ENCODE measurements at places on chromosomes 3 and 15. TPM values are rescaled to one million over a fixed set of nuclear protein-coding genes. Genes with fewer than 3 reads are reported as not detected.
A peak's percentile ranks its signal among the peaks of the same experiment; 100 is the strongest.

- DNase-seq = no peak
Observed at GRCh38 chr3:197336348-197336747, 37.9 kb upstream of the DLG1 start.

Gene PLA2G4E
- total RNA-seq = not detected

GRCh38 chr3:48402281-48402732, 27.6 kb downstream of the PLXNB1 start:
- DNase-seq = peak; percentile 82

DNA sequence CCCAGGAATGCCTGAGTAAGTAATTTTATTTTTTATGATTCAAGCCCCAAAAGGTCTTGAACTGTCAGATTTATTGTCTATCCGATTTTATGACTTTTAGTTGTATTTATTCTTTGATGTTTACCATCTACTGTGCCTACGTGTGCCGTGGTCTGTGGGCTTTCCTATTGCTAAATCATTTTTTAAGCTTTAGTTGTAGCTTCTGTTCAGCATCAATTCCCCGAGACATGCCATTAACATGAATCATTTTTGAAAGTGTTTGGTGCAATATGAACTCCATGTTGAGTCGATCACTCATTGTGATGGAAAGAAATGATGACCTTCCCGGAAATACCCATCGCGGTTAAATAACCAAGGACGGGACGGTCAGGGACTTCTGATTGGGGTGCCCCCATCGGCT, 268.7 kb upstream of the THRB start:
- peak; percentile 3 for DNase-seq

GRCh38 chr3:33956206-33956605, 157.8 kb downstream of the PDCD6IP start:
- no peak for DNase-seq

DNA sequence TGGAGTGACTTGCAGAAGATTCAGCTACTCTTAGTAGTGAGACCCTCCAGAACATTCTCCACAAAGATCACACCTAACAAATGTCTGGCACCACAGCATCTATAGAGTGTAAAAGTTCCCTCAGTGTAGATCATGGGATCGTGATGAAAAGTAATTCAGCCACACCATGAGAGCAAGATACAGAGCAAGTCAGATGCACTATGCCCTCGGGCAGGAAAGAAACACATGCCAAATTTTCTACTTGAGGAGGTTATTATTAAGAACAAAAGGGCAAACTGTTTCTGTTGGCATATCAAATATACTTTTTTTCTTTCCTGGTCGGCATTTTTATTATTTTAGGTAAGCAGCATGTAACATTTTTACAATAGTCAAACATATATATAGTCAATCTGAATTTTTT, 44.8 kb upstream of the SNTN start:
- DNase-seq = no peak

GRCh38 chr3:172968646-172969045, 172.4 kb downstream of the SPATA16 start:
- DNase-seq = no peak

DNA sequence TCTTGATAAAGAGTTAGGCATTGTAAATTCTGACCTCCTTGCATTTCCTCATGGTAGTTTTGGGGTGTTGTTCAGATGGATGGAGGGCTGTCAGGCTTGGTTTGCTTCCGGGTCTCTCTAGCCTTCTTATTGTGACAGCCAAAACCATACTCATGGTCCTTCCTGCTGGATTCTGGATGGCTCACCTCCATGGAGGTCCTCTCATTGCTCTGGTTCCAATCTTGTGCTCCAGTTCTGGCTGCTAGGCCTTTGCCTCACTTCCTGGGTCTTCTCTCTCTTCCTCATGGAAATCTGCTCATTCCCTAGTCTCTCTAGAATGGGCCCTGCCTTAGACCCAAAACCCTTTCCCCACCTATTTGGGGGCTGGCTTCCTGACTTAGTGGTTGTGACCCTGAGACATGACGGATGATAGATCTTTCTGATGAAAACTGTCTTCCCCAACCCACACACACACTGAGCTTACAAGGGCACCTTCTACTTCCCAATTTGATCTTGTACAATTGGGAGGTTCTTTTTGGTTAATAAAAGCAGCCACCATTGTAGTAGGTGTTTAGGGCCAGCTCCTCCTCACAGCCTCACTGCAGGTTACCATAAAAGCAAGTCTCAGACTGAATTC, 66.2 kb upstream of the XCR1 start:
- DNase-seq = no peak

Gene RBP2
- total RNA-seq = not detected

DNA sequence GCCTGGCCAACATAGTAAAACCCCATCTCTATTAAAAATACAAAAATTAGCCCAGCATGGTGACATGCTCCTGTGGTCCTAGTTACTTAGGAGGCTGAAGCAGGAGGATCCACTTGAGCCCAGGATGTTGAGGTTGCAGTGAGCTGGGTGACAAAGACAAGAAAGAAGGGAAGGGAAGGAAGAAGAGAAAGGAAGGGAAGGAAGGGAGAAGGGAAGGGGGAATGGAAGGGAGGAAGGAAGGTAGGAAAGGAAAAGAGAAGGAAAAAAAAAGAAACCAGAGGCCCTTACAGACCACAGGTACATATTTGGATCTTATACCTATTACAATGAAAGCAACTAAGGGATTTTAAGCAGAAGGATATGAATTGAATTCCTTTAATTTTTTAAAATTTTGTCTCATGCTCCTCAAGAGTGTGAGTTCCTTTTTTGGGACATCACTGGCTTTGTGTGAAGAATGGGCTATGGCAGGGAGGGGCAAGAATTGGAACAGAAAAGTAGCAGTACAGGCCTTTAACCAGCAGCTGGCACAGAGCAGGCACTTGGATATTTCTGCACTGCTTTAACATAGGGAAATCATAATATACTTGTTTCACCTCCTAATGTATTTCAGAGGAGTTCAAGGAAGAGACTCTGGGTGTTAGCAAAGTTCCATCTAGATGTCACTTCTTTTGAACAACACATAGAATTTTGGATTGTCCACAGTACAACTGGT, 7.9 kb downstream of the RAB27A start:
- no peak for DNase-seq

DNA sequence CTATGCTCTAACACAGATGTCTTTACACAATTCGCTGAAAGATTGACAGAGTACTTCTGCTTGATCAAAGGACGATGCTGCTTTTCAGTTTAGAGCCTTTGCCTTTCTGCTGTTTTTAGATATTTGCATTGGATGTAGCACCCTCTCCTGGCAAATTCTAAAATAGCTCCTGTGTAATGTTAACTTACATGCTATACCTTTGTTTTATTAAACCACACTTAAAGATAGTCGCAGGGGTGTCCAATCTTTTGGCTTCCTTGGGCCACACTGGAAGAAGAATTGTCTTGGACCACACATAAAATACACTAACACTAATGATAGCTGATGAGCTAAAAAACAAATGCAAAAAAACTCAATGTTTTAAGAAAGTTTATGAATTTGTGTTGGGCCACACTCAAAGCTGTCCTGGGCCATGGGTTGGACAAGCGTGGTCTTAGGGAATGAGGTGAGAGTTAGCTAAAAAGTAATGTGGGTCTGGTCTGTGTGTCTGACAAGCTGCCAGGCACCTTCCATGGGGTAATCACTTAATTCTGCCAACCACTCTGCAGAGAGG, 62.9 kb downstream of the ATG7 start:
- DNase-seq = peak; percentile 79

GRCh38 chr15:83955806-83956265, 279.7 kb upstream of the GOLGA6L4 start:
- no peak for DNase-seq

GRCh38 chr15:42691308-42691707, 45.6 kb downstream of the CDAN1 start:
- no peak for DNase-seq

DNA sequence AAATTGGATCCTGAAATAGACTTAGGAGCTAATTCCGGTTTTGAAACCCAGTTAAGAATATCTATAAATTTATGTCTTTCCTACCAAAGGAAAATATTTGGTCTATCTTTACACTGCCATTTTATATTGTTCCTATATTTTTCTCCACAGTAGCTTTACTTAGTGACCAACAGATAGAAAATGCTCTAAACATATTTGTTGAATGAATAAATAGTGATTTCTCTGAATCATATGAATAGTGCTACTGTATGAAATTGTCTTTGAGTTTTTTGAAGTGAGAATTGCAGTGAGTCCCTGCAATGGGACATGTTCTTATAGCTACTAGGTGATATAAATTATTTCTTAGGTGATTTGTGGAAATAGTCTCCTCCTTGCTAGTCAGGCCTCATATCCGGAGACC, 18.5 kb upstream of the EID1 start:
- DNase-seq = no peak

DNA sequence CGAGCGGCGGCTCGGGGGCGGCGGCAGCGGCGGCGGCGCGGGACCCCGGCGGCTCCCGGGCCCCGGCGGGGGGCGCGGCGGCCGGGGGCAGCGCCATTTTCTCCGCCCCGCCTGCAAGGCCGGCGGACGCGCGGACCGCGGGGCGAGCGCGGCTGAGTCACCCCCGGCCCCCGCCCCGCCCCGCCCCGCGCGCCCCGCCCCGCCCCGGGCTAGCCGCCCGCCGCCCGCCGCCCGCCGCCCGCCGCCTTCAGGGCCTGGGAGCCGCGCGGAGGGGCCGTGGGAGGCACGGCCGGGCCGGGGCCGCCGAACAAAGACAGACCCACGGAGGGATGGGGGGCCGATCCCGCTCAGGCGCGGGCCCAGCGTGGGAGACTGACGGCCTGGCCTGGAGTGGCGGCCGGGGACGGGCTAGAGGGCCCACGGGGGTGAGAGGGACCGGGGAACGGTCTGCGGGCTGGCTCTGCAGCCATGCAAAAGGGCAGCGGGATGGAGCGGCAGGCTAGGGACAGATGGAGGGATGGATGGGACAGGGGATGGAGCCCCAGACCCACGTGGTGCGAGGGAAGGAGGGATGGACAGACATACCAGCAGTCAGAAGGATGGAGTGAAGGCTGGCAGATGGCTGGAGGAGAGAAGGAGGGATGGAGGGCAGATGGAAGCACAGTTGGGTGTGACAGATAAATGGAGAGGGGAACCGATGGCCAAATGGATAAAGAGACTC, at the start of gene EIF4E3:
Gene EIF4E3, minus strand, starts transcription at position 132 of the 721 bp plus-strand sequence. Its CDS starts 35 bp downstream, at position 97.
- no peak for DNase-seq

DNA sequence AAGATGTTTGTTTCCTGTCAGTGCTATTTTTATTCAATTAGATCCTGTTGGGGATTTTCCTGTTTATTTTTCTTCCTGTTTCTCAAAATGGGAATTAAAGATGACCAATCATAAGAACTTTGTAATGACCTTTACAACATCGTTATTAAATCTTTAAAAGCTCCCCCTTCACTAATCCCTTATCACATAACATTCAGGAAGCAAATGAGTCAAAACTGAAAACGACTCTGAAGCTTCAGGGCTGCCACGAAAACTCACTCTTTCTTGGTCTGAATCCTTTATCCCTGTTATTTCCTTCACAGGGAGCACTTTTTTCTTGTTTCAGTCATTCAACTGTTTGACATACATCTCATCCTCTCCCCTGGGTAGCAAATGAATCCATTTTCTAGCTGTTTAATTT, 75.8 kb upstream of the MB21D2 start:
- DNase-seq = no peak

Gene P2RY13
- not detected for total RNA-seq

GRCh38 chr15:64766058-64766457, 9.3 kb downstream of the RBPMS2 start:
- DNase-seq = no peak

Gene SHC4
- 0.84 TPM for total RNA-seq

- DNase-seq = no peak
Observed at GRCh38 chr15:69653846-69654245, 201.2 kb downstream of the RPLP1 start.

DNA sequence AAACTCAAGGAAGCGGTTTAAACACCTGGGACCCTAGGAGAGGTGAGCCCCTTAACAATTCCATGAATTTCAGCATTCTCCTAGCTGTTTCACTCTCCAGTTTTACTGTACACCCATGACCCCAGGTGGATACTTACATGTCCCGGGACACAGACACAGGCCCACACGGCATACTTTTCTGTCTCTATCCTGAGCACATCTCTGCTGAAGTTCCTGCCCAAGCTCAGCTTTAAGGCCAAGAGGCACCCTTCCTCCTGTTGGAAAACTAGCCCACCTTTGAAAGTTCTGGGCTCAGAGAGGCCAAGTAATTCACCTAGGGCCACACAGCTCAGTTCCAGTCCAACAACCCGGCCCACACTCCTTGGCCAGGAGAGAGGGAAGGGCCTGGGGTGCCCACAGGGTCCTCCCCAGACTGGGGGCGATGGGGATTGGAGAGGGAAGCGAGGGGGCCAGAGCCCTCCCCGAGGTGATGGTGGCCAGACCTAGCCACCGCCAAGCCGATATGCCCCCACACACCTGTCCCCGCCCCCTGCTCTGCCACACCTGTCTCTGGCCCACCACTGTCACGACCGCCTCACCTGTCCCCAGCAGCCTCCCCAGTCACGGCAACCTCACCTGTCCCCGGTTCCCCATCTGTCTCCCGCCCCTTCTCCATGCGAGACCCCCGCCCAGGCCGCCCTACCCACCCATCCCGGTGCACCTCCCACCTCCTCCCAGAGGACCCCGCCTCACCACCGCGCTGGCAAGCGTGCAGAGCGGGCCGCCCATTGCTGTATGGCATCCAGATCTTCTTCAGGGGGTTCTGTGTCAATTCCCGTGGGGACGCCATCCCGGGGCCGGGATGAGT, 431 bp downstream of the PFKFB4 start:
- DNase-seq = no peak

Gene CHRFAM7A
- total RNA-seq = not detected
